H54 (cell line): ENCODE measurements at places on chromosomes 4 and X.

DNA sequence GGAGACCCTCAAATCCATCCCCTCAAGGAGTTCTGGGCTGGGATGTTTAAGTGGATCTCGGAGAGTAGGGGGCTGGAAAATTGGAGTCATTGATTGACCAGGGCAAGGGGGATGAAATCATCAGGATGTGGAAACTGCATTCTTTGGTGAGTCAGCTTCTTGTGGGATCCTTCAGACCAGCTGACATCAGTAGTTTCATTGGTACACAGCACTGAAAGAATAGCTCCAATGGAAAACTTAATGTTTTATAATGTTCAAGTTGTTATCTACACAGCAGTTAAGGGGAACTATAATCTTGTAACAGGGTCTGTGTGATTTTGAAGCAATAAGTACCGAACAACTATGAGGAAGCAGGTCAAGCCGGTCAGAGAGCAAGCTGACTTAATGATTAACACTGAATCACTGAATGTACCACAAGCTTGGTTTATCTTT lies 506.1 kb downstream of the RPA4 start:
- no peak for DNase-seq

- DNase-seq, result no peak
Measured at GRCh38 chr4:105569866-105570236, 17.4 kb downstream of the ARHGEF38 start.

GRCh38 chr4:3013839-3014350 lies 50.5 kb downstream of the GRK4 start:
- no peak for DNase-seq

- no peak for DNase-seq
Measured at GRCh38 chr4:172815499-172816164, 353.0 kb upstream of the GALNT7 start.

- DNase-seq, result no peak
Measured at GRCh38 chr4:41285202-41285863, 28.6 kb downstream of the UCHL1 start.

DNA sequence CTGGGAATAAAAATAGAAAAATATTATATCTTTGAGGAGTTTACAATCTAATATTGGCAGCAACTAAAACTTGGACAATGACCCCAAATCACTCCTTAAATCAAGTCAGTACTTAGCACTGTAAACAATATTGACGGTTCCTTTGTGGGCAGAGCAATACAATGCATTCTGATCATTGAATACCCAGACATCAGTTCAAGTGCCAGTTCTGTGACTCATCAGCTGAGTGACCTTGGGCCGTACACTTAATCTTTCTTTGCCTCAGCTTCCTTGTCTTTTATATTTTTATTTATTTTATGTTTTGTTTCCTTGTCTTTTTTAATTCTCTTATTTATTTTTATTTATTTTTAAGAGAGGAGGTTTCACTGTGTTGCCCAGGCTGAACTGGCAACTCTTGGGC lies 112.2 kb upstream of the ANXA3 start:
- DNase-seq, result no peak

DNA sequence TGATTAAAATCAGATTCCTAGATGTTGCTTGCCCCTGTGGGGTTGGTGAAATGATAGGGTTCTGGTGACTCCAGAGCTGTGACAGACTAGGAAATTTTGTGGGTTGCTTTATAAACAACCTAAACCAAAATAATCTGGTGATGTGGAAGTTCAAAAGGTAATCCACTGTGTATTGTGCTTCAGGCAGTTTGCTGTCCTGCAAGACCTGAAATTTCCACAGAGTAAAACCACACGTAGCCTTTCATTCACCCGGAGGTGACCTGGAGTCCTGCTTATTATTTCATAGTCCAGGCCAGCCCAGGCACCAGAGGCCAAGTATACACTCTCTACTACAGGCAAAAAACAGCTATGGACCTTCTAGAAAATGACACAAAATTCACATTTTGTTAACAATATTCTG lies 114.6 kb upstream of the CBR4 start:
- DNase-seq, result no peak

DNA sequence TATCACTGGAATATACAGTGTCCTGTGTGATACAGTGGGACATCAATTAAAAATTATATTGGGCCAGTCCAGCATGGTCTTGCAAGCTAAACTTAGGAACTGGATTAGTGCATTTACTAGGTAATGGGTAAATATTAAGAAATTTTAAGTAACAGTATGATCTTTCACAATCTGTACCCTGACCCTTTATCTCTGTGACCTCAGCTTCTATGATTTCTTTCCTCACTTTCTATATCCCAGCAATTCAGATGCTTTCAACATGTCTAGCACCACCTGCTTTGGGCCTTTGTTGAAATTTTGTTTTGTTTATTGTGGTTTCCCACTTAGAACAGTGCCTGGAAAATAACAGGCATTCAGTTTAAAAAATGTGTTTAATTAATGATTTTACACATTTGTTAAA lies 2295.4 kb downstream of the ARAP2 start:
- DNase-seq, result no peak

GRCh38 chr4:54542119-54542438 lies 115.7 kb upstream of the KIT start:
- no peak for DNase-seq

DNA sequence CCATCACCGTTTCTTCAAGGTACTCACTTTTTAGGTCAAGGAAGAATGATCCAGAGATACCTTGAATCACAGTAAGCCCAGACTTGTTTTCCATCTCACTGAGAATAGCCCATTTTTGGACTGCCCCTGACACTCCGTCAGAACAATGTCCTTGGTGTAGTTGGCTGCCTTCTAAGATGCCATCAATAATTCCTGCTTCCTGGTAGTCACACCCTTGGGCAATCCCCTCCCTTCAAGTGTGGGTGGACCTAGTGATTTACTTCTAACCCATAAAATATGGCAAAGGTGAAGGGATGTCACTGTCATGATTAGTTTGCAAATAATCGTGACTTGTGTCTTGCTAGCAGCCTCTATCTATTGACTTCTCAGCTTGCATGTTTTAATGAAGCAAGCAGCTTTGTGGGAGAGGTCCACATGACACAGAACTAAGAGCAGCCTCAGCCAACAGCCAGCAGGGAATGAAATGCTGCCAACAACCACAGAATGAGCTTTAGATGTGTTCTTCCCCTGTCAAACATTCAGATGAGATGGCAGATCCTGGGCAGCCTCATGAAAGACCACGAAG lies 20.0 kb upstream of the KLHL34 start:
- no peak for DNase-seq
